ENCODE measurements at places on chromosomes 13 and 19.

GRCh38 chr19:37691881-37692504 lies 27.6 kb downstream of the ZNF607 start:
- no peak for DNase-seq

GRCh38 chr19:34471906-34472700 lies 9.5 kb upstream of the WTIP start:
- DNase-seq = no peak

- DNase-seq = no peak
These were observed 120.2 kb downstream of the DNAJC15 start for GRCh38 chr13:43143591-43143990.

GRCh38 chr13:22801402-22802003 lies 379.3 kb upstream of the SGCG start:
- no peak for DNase-seq

- DNase-seq = no peak
These were observed 10.6 kb downstream of the FZR1 start for GRCh38 chr19:3516675-3517207.

- no peak for DNase-seq
These were observed 9.2 kb upstream of the EHD2 start for GRCh38 chr19:47704024-47704423.

DNA sequence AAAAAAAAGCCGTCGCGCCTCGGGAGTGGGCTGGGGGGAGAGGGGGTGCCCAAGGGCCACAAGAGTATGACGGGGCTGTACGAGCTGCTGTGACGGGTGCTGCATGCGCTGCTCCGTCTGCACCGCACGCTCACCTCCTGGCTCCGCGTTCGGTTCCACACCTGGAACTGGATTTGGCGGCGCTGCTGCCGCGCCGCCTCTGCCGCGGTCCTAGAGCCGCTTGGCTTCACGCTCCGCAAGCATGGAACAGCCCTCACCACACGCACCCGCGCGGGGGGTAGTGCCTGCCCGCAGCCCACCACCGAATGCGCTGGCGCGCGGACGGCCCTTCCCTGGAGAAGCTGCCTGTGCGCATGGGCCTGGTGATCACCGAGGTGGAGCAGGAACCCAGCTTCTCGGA lies 18.8 kb downstream of the C1QTNF9 start:
- DNase-seq = no peak

- DNase-seq = peak; percentile 8
These were observed 737 bp downstream of the ZNF575 start for GRCh38 chr19:43533546-43534304.

DNA sequence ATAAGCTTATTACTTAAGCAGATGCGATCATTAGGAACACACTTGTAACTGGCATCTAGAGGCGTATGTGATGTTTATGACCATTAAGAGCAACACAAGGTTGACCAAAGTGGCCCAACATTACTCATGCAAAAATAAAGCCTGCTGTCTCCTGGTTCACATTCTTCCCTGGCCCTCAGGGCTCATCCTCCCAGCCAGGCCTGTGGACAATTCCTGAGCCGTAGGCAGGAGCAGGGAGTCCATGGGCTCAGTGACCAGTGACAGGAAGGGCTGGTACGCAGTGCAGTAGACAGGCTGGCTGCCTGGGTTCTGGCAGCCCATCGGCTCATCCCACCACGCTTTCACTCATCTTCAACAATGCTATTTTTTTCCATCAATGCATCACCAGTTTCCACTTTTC lies 106.0 kb downstream of the STK24 start:
- DNase-seq = no peak

GRCh38 chr13:71515744-71516038 lies 351.3 kb downstream of the DACH1 start:
- DNase-seq = no peak

GRCh38 chr19:30073152-30074000 lies 131.3 kb downstream of the URI1 start:
- no peak for DNase-seq

GRCh38 chr13:74645586-74645985 lies 511.4 kb upstream of the KLF12 start:
- no peak for DNase-seq

DNA sequence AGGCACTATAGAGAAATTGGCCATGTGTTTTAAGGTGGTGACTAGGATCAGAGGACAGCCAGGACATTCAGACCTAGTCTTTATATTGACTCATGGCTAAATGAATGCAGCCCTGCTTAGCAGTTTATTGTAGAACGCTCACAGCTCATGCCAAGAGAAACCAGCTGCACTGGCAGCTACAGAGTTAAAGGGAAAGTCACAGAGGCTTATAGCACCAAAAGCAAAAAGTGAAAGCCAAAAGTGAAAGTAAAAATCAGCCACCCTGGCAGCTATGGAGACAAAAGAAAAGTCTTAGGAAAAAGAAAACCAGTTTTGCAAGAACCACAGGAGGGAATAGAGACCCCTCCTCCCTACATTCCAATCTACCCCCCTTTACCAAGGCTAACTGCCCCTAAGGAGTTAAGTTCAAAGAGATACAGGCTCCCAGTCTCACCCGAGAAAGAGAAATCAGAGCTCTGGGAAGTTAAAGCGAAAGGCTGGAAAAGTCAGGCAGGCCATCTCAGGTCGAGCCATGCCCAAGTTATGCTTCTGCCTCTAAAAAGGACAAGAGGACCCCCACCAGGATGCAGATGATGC lies 99.0 kb downstream of the ZNF429 start:
- peak; percentile 10 for DNase-seq

GRCh38 chr13:110907951-110908898 lies 6.6 kb downstream of the ANKRD10 start:
- DNase-seq = peak; percentile 36

- DNase-seq = peak; percentile 77
These were observed 5.0 kb downstream of the PVR start for GRCh38 chr19:44648631-44649251.

DNA sequence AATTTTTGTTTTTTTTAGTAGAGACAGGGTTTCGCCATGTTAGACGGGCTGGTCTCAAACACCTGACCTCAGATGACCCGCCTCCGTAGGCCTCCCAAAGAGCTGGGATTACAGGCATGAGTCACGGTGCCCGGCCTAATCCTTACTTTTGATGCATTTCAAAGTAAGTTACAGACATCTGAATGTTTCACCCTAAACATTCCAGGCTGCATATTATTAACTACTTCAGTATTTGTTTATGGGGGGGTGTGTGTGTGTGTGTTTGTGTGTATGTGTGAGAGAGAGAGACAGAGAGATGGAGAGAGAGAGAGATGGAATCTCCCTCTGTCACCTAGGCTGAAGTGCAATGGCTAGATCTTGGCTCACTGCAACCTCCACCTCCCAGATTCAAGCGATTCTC lies 13.1 kb downstream of the SULT2B1 start:
- DNase-seq = peak; percentile 33

DNA sequence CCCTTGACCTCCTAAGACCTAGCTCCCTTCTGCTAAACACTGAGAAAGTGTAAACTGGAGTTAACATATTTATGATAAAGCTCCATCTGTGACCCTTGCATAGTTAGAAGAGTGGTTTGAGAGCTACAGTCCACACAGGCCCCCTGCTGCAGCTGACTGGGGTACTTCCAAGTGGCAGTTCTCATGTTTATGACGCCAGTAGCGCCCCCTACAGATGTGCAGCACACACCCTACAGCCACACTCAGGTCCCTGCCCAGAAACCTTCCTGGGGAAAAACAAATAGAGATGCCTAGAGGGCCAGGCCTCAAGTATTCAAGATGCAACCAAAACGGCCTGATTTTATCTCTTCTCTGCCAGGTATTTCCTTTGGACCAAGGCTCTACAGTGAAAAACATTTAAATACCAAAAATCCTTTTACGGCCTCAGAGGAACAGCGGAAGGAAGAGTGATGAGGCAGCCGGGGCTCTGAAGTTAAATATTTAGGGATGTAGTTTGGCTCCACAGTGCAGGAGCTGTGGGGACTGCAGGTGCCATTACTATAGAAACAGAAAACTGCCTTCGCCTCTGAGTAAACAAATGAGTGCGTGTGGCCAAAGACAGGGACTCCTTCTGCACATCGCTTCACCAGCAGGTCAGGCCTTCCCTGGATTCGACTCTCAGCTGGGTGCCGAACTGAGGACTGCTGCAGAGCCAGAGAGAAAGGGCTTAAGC lies 553.1 kb downstream of the EFNB2 start:
- DNase-seq = no peak

- no peak for DNase-seq
These were observed 99.6 kb upstream of the MCF2L start for GRCh38 chr13:112869202-112870050.

DNA sequence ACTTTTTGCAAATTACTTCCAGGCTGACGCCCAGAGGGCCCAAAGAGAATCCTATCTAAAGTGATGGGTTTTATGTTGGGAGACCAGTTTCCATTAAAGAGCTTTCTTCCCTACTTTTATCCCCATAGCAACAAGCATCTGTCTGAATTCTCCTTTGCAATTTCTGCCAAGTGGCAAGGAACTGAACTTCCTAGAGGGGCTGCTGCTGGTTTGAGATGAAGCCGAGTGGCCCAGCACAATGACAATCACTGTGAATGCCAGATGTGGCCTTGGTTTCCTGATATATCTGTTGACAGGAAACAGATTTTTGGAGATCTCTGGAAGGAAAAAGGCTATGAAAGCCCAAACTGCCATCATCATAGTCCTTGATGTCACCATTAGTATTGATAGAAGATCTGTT lies 198.6 kb downstream of the OXGR1 start:
- DNase-seq = no peak

DNA sequence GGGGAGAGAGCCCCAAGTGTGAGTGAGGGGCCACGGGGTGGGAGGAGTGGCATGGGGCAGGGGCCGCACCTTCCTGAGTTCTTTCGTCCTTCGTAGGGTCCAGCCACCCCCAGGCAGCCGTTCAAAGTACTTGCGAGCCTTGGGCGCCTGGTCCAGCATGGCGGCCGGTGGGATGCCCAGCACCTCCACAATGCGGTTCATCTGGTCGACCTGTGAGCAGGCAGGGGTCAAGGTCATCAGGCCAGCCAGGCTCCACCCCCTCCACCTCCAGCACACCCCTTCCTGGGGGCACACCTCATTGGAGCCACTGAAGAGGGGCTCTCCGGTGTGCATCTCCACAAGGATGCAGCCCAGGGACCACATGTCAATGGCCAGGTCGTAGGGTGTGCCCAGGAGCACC lies 6.7 kb downstream of the DYRK1B start:
- DNase-seq = no peak

- DNase-seq = no peak
These were observed 15.9 kb downstream of the SUGP1 start for GRCh38 chr19:19304186-19304965.

GRCh38 chr19:35959040-35959967 lies 23.1 kb downstream of the LRFN3 start:
- DNase-seq = no peak

- DNase-seq = no peak
These were observed 20.6 kb downstream of the ADPRHL1 start for GRCh38 chr13:113432506-113433270.

- DNase-seq = no peak
These were observed 73.8 kb upstream of the FRY start for GRCh38 chr13:31957772-31958171.

GRCh38 chr13:26919732-26920131 lies 159.1 kb upstream of the GPR12 start:
- no peak for DNase-seq

DNA sequence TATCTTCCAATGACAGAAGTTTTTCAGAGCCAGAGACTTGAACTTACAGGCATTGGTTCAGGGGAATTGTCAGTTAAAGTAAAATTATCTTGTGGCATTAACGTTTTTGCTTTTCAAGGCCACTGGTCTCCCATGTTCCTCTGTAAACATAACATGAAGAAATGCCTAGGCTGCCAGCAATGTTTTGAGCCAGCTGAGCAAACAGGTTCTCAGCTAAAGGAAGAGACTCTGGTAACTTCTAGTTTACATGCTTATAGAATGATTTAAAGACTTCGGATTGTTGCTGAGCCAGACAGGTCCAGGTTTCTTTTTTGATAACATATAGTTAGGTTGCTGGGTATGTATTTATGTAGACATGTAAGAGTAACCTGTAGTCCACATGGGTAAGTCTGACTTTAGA lies 35.7 kb downstream of the ZNF493 start:
- DNase-seq = no peak

DNA sequence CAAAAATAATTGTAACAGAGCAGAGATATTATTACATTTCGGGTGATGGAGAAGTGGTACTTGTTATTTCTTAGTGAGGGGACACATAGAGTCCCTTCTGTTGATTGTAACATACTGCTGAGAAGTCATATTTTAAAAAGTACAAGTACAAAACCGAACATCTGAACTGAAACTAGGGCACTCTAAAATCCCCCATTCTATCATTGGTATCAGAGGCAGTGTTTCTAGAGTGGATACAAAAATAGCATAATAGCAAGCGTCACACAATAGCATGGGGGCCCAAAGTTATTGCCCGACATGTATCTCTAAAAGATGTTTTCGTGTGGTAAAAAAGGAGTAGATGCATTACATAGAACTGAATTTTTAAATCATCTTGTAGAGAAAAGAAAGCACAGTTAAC lies 502.1 kb upstream of the SLC10A2 start:
- DNase-seq = no peak

- no peak for DNase-seq
These were observed 19.6 kb upstream of the ZFP14 start for GRCh38 chr19:36398571-36398970.

- no peak for DNase-seq
These were observed 201.2 kb downstream of the LHFPL6 start for GRCh38 chr13:39401756-39402155.

- peak; percentile 7 for DNase-seq
These were observed 47.7 kb upstream of the UQCRFS1 start for GRCh38 chr19:29260477-29261317.

- DNase-seq = no peak
These were observed 1.9 kb downstream of the KCTD12 start for GRCh38 chr13:76884186-76884906.

DNA sequence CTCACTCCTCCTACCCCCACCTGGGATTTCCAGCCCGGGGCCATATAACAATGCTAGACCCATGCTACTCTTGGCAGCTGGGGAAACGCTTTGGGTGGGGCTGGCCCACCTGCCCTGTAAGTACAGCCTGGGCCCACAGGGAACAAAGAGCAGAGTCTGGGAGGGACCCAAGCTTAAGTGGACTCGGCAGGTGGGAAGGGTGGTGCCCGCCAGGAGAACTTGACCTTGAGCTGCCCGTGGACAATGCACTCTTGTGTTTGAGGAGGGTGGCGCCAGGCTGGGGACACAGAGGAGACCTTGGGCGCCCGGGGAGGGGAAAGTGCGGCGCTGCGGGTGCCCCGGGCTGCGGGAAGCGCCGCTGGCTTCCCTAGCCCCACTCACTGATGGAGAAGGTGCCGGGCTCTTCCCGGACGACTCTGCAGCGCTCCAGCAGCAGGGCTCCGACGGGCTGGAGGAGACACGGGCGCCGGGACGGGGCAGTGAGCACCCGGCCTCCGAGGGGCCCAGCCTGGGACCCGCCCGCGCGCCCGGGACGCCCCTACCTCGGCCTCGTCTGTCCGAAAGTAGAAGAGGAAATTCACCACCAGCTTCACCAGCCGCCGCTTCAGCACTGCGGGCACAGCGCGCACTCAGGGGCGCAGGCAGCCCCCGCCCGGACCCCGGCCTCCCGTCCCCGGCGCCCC lies 607 bp downstream of the PLEKHJ1 start:
- no peak for DNase-seq

DNA sequence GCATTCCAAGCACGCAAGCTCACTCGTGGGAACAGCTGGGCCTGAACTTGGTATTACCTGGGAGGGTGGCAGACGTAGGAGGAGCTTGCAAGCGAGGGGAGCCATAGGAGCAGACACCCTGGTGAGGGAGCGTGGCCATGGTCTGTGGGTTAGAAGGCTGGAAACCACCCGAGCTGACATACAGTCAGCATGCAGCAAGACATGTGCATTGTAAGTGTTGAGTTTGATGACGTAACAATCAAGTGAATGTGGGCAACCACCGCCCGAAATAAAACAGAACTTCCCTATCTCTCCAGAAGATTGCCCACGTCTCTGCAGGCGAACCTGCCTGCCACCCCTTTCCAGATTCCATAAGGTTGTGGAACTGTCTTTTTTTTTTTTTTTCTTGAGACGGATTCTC lies 26.8 kb downstream of the UBXN6 start:
- DNase-seq = no peak

Measured in RCC 7860 (cell line).